ENCODE measurements at places on chromosomes 7 and 10.

DNA sequence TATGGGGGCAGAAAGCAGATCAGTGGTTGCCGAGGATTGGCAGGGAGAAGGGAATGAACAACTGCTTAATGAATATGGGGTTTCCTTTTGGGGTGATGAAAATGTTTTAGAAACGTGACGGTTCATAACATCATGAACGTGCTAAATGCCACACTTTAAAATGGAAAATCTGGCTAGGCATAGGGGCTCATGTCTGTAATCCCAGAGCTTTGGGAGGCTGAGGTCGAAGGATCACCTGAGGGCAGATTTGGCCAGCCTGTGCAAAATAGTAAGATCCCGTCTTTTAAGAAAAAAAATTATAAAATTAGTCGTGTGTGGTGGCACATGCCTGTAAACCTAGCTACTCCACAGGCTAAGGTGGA lies 3.1 kb downstream of the FAM3C start:
- DNase-seq: no peak

DNA sequence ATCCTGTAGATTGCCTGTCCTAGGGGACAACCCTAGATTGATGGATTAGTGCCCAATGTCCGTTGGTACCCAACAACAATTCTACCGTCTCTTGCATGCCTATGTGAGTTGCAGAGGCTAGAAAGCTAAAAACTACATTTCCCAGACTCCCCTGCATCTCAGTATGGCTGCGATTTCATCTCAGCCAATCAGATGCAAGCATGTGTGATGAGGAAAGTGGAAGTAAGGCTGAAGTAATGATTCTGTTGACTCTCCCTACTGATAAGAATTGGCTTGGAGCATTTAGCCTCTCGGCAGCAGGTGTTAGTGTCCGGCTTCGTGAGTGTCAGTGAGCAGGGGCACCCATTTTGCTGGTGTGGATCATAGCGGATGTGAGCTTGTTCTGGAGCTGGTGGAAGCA lies 171.9 kb downstream of the FGFR2 start:
- DNase-seq: no peak

GRCh38 chr7:31518766-31519165 lies 4.9 kb downstream of the ITPRID1 start:
- DNase-seq: no peak

DNA sequence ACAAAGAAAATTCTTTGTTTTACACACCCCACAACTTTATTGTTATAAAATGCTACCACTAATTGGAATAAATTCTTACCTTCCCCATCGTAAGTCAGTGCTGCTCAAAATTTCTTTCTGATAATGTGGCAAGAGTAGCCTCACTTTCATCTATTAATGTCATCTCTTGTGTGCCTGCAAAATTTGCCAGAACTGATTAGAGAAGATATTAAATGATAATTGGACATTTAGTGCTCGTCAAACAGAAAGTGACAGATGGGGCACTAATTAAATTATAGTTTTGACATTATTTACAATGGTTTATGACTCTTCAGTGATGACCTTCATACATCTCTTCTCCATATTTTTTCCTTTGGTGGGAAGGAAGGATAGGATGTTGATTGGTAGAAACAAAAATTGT lies 690.9 kb downstream of the NXPH1 start:
- no peak for DNase-seq

DNA sequence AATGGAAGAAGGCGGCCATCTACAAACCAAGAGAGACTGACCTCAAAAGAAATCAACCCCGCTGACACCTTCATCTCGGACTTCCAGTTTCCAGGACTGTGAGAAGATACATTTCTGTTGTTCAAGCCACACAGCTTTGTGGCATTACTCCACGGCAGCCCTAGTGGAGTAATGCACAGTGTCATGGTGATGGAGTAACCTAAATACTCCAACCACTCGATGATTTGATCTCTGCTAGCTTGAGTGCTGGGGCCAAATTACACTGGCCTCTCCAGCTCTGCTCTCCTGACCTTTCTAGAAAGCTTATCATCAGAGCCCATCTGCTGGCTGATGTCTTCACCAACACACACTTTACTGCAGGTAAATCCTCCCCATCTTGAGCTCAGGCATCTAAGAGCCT lies 52.2 kb downstream of the GALNT17 start:
- no peak for DNase-seq

- no peak for DNase-seq
These were observed 77.9 kb upstream of the PLXNA4 start for GRCh38 chr7:132654150-132654549.

DNA sequence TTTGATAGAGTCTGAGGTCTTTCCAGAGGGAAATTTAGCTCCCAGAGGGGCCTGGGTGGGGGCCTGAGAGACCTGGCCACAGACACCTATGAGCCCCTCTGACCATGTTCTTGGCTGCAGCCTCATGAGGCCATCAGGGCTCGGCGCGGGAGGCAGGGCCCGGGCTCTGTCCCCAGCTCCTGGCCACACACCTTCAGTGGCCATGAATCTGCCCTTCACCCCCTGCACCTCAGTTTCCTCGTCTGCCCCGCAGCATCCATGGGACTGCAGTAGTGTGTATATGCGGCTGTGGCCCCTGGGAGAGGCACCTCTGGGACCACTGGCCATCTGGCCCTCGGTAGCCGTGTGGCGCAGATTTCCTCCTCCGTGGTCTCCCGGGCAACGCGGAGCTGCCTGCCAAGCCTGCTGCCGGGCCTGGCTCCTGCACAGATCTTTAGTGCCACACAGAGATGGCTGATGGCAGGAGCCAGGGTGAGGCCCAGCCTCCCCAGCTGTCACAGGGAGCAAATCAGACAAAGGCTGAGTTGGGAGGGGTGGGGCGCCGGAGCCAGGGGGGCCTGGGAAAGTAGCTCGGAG lies 23.6 kb upstream of the ADCYAP1R1 start:
- DNase-seq: no peak

DNA sequence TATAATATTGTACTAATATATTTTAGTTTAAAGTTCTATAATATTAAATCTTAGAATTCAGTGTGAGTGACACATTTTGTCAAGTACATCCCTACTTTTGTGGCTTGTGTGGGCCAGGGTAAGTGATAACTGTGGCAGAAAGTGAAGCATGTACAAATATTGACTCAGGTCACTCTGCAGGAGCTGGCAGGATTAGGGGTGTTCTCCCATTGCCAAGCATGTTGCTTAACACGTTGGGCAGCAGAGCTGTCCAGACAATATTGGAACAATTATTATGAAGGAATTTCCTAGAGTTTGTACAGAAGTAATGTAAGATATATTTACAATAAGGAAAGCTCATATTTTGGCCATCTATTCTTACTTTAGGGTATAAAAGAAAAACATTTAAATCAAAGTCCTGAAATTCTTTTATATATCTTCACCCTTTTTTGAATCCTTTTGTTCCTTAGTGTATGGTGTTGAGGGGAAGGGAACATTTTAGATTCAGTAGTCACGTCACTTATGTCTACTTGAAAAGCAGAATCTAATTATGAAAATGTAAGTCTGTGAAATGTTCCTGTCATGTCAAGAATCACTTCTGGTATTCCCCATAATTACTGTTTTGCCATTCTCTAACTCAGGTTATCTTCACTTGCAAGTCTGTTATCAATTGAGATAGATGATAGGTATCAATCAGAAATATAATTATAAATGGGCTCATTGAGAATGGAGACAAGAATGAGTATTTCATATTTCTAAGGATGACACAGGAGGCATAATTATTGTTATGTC lies 4.0 kb downstream of the HDAC9 start:
- DNase-seq: no peak

GRCh38 chr7:6256677-6257535 lies 15.5 kb downstream of the CYTH3 start:
- no peak for DNase-seq

DNA sequence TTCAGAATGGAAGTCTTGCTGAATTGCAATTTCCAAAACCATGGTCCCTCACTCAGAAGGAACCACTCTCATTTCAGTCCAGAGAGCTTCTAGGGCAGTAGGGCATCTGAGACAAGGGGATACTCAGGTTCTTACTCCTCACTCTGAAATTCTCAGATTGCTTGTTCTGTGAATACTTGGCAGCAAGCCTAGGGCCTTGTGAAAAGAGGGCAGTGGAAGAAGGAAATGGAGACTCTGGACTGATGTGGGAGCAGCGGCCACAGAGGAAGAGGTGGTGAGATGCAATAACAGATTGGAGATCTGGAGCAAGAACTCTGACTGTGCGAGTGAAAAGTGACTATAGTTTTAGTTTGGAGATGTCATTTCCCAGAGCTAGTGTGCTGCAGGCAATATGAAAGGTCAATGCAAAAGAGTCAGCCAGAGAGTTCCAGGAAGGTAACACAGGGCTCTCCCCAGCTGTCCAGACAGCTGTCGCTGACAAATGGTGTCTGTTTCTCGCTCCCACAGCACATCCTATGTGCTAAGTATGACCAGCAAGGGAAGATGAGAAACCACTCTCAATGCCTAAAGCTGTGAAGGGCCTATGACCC lies 291.6 kb upstream of the KIAA1217 start:
- no peak for DNase-seq

DNA sequence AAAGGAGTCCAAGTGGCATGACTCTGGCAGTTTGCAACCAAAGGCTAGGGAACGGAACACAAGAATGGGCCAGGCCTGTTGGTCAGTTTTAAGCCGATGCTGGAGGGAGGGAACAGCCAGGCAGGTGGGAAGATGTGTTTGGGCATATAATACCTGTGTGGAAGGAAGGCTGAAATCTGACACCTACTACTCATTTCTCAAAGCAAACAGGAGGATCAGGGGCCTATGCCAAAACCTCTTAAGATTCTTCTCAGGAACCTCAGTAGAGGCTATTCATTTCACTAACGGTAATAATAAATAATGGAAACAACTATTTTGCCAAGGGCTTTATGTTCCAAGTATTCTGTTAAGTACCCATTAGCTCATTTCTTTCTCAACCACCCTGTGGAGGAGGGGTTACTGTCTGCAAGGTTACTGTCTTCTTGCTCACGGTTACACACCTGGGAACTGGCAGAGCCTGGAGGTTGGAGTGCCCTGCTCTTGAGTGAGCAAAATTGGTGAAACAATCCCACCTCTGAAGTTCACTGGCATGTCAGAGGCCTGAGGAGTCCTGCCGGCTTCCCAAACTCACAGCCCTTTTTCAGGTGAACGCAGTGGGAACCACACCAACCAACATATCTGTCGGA lies 35.5 kb downstream of the GOT1 start:
- DNase-seq: no peak

DNA sequence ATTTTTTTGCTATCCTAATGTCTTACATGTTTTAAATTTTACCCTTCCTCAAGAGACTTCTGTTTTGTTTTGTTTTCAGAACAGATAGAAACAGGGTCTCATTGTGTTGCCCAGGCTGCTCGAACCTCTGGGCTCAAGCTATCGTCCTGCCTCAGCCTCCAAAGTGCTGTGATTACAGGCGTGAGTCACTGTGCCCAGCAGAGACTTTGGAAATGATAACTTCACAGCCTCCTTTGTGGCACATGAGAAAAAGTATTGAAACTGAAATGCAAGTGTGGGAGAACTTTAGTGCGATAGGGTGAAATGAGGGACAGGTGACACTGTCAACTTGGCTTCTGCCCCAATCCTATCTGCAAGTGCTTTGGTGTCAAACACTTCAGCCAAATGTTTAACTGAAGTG lies 21.6 kb downstream of the IRF5 start:
- DNase-seq: no peak

GRCh38 chr7:26022982-26023381 lies 129.0 kb upstream of the NFE2L3 start:
- no peak for DNase-seq

GRCh38 chr7:112596981-112597380 lies 116.2 kb downstream of the LSMEM1 start:
- DNase-seq: no peak

DNA sequence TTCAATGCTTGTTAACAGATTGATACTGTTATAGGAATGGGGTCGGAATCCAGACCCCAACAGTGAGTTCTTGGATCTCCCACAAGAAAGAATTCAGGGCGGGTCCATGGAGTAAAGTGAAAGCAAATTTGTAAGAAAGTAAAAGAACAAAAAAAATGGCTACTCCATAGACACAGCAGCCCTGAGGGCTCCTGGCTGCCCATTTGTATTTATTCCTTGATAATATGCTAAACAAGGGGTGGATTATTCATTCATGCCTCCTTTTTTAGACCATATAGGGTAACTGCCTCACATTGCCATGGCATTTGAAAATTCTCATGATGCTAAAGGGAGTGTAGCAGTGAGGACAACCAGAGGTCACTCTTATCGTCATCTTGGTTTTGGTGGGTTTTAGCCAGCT lies 717.2 kb upstream of the KCND2 start:
- DNase-seq: no peak

DNA sequence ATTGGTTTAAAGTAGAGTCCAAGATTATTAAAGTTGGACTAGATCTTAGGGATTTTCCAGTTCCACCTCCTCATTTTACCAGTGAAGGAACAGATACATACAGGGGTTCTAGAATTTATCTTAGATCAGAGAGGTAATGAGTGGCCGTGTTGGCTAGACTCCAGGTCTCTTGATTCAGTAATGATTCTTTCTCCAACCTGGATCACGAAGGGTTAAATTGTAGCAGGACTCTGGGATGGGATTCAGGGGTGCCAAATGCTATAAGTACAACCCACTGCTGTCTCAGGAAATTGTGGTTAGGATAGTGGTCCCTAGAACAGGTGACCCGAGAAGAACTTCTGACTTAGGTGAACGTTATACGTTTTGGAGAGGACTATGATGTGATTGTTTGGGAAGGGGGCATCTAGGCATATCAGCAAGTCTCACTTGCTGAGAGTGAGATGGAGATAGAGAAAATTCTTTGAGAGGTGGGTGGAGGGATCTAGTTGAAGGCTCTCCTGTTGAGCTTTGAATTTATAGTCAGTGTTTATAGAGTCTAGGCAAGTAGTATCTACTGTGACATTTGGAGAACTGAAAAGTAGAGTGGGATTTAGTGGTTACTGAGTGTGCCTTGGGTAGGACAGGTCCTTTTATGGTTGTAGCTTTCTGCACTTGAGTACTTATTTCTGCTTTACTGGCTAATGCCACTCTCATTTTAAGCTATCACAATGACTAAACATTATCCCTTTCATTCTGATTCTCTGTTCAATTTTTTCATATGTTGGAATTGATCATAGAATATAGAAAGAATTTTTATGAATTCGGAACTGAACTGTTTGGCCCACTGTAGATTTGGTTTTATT lies 58.3 kb downstream of the ST7 start:
- DNase-seq: no peak

- DNase-seq: no peak
These were observed 211.5 kb downstream of the CREB5 start for GRCh38 chr7:28623863-28624262.

- no peak for DNase-seq
These were observed 10.9 kb upstream of the SP8 start for GRCh38 chr7:20797462-20798080.

GRCh38 chr10:27470885-27471284 lies 33.2 kb upstream of the RAB18 start:
- no peak for DNase-seq

DNA sequence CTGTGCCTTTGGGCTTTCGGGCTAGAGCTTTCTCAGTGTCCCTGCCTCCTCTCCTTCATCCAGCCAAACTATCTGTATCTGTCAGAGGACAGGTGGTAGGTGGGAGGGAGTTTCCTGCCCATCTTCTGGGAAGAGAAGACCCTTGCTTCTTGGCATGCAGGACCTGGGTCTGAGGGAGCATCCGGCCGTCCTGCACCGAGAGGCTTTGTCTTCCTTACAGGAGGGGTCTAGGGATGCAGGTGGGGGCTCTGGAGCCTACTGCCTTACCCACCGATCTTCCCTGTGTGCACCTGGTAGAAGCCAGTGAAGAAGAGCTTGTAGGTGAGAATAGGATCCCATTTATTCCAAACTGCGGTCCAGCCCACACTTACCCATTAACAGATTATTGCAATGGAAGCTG lies 5.8 kb upstream of the KLF6 start:
- no peak for DNase-seq

Measured in caudate nucleus (tissue), 63 donors.